Progenitor cell of endocrine pancreas (in vitro differentiated cells): ENCODE measurements at places on chromosomes 5 and 9.

DNA sequence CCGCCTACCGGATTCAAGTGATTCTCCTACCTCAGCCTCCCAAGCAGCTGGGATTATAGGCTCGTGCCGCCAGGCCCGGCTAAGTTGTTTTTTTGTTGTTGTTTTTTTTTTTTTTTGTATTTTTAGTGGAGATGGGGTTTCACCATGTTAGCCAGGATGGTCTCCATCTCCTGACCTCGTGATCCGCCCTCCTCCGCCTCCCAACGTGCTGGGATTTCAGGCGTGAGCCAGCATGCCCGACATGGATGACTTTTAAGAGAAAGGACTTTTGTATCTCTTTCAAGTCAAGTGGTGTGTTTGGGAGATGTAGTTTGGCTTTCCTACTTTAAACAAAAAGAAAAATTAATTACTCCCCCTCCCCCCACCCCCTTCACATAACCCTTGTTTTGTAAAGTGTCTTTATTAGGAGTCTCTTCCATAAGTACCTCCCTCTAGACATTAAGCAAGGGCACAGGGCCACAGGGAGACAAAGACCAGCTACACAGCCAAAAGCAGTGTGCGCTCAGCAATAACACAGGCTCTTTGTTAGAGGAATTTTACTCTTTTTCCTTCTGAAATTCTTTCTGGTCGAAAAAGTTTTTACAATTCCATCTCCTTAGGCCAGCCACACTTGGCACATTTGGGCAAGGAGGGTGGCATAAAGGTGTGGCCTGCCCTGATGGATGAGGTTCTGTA, 31.2 kb downstream of the JAKMIP2 start:
- DNase-seq = no peak

- no peak for DNase-seq
Observed at GRCh38 chr5:31537851-31538250, 5.8 kb downstream of the C5orf22 start.

GRCh38 chr5:34062419-34062818, 19.4 kb upstream of the C1QTNF3 start:
- no peak for DNase-seq

- no peak for DNase-seq
Observed at GRCh38 chr5:60077292-60077691, 183.8 kb upstream of the PDE4D start.

- DNase-seq = no peak
Observed at GRCh38 chr5:39014561-39014960, 59.6 kb downstream of the RICTOR start.

DNA sequence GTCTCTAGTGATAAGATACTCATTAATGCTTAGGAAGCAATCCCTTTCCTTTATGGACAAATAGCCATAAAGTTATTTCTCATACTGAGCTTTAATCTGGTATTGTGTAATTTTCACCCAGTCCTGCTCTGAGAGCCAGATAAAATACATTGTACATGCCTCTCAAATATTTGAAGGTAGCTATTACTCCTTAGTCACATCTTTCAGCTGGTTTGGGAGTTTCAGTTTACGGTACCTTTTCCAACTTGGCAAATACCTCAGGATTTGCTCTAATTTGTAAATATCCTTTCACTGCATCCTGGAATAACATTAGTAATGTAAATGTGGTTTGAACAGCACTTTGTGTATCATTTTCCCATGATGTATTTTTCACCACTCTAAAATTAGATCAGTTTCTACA, 47.4 kb downstream of the ABHD17B start:
- no peak for DNase-seq

GRCh38 chr5:121833617-121834016, 18.1 kb upstream of the FTMT start:
- no peak for DNase-seq

DNA sequence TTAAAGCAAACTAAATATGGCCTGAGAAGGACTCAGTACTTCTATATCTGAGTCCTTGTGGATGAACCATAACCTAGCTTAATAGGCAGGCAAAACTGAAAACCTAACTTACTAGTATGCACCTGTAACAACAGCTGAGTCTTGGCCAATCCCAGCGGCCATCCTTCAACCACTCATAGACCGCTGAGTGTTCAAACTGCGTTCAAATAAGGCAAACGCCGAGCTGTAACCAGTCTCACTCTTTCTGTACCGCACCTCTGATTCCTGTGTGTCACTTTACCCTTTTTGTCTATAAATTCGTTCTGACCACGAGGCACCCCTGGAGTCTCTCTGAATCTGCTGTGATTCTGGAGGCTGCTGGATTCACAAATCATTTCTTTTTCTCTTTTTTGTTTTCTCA, 170.5 kb downstream of the COL23A1 start:
- DNase-seq = no peak

- DNase-seq = no peak
Observed at GRCh38 chr5:28810751-28811136, 1772.4 kb upstream of the CDH9 start.

DNA sequence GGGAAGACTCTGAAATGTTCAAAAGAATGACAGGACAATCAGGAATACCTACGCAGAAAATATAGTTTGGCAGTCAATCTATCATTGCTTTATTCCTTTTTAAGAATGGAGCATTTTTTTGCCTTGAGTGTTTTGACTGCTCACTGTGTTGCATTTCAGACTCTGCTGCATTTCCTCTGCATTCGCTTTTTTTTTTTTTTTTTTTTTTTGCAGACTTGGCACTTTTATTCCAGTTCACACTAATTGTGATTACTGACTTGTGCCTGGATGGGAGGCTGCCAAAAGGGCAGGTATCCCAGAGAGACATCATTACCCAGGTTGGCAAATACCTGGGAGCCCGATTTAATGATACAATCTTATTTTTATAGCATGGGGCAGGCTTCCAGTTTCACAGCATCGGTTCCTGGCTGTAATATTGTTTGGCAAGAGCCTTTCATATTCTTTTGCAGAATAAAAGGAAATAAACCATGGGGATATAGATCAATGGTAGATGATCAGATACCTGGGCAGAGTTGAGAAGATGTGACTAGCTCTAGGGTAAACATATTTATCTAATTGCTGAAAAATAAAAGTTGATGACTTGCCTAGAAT, 1132.6 kb downstream of the MAT2B start:
- no peak for DNase-seq

DNA sequence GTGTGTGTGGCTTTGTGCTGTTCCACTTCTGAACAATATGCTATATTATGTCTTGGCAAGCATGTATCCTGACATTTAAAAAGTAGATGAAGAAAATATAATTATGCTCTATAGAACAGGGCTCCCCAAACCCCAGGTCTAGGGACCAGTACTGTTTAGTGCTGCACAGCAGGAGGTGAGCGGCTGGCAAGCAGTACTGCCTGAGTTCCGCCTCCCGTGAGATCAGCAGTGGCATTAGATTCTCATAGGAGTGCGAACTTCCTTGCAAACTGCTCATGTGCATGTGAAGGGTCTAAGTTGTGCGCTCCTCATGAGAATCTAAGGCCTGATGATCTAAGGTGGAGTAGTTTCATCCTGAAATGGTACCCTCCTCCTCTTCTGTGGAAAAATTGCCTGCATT, 979.1 kb upstream of the CTNND2 start:
- DNase-seq = no peak

DNA sequence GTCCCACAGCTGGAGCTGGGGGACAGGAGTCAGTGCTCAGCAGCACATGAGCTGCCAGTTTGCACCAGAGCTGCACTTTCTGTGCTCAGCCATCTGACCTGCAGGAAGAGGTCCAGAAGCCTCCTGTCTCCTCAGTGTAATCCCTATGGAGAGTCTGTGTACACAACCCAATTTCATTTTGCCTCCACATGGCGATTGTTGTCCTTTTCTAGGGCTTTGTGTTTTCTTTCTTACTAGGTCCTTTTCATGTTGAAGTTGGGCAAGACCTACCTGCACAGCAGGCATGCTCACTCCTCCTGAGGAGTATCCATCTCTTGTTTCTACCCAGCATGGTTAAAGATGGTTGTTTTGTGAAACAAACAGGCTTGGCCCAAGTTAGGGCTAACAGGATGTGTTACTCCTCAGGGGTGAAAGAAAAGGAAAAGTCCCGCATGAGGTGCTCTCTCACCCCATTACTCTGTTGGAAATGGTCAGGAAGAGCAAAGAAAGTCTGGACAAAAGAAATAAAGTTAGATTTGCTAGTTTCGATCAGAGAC, 273.0 kb downstream of the TMEM167A start:
- DNase-seq = no peak

- no peak for DNase-seq
Observed at GRCh38 chr5:172843825-172844576, 9.9 kb downstream of the ERGIC1 start.

- DNase-seq = no peak
Observed at GRCh38 chr9:4349816-4350418, 50.0 kb upstream of the GLIS3 start.

GRCh38 chr5:81097713-81098112, 135.4 kb upstream of the CKMT2 start:
- no peak for DNase-seq

DNA sequence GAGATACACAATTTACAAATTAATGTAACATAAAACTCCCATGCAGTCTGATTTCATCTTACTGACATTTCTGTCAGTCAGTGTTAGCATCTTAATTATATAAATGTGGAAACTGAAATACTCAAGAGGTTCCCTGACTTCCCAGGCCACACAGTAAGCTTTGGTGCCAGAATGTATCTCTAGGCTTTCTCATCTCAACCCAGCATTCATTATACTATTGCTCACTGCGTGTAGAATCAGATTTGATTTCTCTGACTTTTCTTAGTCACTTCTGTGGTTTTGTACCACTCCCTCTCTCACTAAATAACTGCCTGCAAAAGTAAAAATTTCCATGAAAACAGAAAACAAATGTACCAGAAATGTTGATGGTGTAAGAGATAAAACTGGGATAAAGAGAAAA, 31.7 kb upstream of the CDKN2B start:
- no peak for DNase-seq

GRCh38 chr5:106766916-106767315, 903.8 kb downstream of the EFNA5 start:
- DNase-seq = no peak
